ENCODE measurements at places on chromosomes 12 and 14.
A peak's percentile ranks its signal among the peaks of the same experiment; 100 is the strongest.

GRCh38 chr14:55749946-55750345 lies 169.9 kb downstream of the KTN1 start:
- DNase-seq = no peak

DNA sequence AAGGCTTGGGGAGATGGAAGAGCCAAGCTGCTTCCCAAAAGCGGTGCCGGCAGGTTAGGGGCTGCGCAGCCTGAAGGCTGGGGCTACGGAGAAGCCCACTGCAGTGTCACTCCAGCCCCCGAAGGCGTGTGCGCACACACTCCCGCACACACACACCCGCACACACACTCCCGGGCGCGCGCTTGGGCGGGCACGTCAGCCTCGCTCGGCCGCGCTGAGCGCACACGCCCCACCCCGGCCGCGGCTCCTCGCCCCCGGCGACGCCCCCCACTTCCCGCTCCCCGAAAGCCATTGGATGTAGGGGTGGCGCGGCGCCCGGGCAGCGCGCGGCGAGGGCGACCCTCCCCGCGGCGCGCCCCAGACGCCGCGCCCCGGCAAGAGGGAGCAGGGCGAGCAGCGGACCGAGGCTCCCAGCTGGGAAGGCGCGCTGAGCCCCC lies at the start of gene KCNK10:
Gene KCNK10, minus strand, starts transcription at position 184 of the 437 bp plus-strand sequence. CDS start 471 bp downstream, outside the sequence.
- no peak for DNase-seq

- peak; percentile 12 for DNase-seq
These were observed 136.7 kb downstream of the ZNF664 start for GRCh38 chr12:124109760-124110159.

- DNase-seq = no peak
These were observed 903 bp upstream of the PPP4R3A start for GRCh38 chr14:91511043-91511383.

- DNase-seq = no peak
These were observed 17.1 kb upstream of the MYO1H start for GRCh38 chr12:109330282-109331230.

GRCh38 chr14:61644834-61645233 lies 50.5 kb upstream of the HIF1A start:
- DNase-seq = no peak

- DNase-seq = no peak
These were observed 1.9 kb downstream of the DAAM1 start for GRCh38 chr14:59190372-59190771.

- DNase-seq = no peak
These were observed 9.4 kb upstream of the ARID2 start for GRCh38 chr12:45720069-45720468.

DNA sequence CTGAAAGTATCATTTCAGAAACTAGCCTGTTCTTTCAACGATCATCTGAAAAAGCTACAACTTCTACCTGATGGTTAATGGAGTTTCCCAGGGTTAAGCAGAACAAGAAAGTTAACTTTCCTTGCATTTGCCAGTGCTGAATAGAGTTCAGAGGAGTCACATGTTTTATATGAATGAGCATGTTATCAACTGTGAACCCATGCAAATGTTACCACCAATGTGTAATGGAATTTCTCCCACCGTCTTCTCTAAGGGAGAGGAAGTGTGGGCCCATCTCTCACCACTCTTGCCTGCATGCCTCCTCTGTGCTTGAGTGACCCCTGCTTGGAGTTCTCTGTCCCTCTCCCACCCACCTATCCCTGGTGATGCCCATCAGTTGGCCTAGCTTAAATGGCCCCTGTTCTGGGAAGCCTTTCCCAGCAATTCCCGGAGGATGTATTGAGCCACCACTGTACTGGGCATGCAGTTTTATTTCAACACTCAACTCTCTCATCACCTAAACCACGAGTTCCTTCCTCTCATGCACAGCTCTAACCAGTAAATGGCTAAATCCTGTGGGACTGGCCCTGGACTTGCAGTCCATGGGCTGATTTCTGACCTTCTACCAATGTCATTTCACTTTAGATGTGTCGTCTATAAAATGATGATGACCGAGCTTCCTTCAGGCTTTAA lies 159.8 kb downstream of the RPAP3 start:
- no peak for DNase-seq

DNA sequence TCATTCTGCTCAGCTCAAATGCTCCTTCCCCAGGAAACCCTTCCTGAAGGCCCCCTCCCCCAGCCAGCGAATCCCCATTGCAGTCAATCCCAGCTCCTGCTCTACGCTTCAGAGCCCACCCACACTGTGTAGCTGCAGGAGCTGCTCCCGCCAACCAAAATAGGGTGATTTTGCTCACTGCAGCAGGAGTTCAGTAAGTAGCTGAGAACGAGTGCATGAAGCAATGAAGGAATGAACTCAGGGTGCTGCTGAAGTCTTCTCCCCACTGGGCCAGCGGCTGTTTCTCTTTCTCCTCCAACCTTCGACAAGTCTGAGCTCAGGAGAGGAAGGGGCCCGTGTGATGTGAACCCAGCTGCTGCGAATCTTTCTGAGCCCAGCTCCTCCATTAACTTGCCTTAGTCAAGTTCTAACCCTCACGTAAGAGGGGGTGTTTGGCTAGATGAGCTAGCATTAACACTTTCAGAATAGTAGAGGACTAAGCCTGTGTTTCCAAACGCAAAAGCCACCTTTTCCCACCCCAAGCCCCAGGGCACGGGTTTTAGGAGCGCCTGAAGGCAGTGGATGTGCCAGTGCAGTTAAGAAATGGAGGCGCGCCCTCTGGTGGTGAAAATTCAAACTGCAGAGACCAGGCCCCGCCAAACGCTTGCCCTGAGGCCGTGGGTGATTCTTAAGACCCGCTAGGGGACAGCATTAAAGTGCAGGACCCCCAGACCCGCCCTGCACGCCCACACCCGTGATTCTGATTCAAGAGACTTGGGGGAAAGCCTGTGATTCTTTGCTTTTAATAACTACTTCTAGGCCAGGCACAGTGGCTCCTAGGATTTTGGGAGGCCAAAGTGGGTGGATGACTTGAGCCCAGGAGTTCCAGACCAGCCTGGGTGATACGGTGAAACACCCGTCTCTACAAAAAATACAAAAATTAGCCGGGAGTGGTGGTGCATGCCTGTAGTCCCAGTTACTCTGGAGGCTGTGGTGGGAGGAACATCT lies 11.9 kb upstream of the SERPINA4 start:
- peak; percentile 29 for DNase-seq
